ENCODE measurements at places on chromosomes 2 and 18. TPM values are rescaled to one million over a fixed set of nuclear protein-coding genes. Genes with fewer than 3 reads are reported as not detected.

GRCh38 chr2:48600204-48600813 is 17.3 kb upstream of the GTF2A1L start:
- no peaks in the 10 kb centered on the region for H3K4me1 ChIP-seq
- DNase-seq = no peak
- H3K27me3 ChIP-seq = no peaks in the 10 kb centered on the region
- H3K36me3 ChIP-seq = no peaks in the 10 kb centered on the region
- no peak overlapping the region for H3K4me3 ChIP-seq
- no peak overlapping the region for H3K27ac ChIP-seq

PSMA8 gene
- total RNA-seq = 2.9 TPM

ASB18 gene
- not detected for total RNA-seq

SPP2 gene
- not detected for total RNA-seq

GRCh38 chr2:236972491-236973342 is 113.0 kb upstream of the COPS8 start:
- no peak overlapping the region for H3K4me3 ChIP-seq
- no peaks in the 10 kb centered on the region for H3K4me1 ChIP-seq
- no peaks in the 10 kb centered on the region for H3K27me3 ChIP-seq
- no peak overlapping the region for H3K27ac ChIP-seq
- DNase-seq = no peak

- H3K4me3 ChIP-seq = no peak overlapping the region
- H3K27me3 ChIP-seq = no peaks in the 10 kb centered on the region
- no peak overlapping the region for H3K27ac ChIP-seq
These were observed 321.4 kb upstream of the SLC8A1 start for GRCh38 chr2:40773291-40773690.

DNA sequence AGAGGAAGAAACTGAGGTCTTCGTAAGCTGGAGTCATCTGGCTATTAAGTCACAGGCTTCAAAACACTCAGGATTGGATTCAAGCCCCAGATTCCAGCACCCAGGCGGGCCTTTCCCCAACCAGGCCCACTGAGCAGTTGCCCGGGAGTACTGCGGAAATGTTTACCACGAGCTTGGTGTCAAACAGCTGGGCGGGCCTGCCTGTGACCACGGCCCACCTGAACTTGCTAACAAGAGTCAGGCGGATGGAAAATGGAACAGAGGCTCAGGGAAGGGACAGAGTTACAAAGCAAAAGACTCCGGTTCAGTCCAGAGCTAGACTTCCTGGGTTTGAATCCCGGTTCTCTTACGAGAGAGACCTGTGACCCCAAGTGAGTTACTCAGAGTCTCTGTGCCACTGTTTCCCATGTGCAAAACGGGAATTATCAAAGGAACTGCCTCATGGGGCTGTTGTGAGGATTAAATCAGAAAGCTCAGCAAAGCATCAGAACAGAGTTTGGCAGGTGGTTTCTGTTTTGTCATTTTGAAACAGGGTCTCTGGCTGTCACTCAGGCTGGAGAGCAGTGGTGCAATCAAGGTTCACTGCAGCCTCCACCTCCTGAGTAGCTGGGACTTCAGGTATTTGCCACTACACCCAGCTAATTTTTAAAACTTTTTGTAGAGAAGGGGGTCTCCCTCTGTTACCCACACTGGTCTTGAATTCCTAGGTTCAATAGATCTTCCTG is 49.0 kb upstream of the TFCP2L1 start:
- H3K4me1 ChIP-seq = no peaks in the 10 kb centered on the region
- H3K4me3 ChIP-seq = no peak overlapping the region
- no peaks in the 10 kb centered on the region for H3K27me3 ChIP-seq
- H3K36me3 ChIP-seq = no peaks in the 10 kb centered on the region
- no peak for DNase-seq

- H3K4me1 ChIP-seq = no peaks in the 10 kb centered on the region
- no peak overlapping the region for H3K27ac ChIP-seq
- H3K4me3 ChIP-seq = no peak overlapping the region
- no peaks in the 10 kb centered on the region for H3K36me3 ChIP-seq
These were observed 16.9 kb downstream of the PID1 start for GRCh38 chr2:229254206-229254605.

Measured in prostate gland (tissue), 2 donors.